ENCODE measurements at places on chromosomes 13 and 19.

DNA sequence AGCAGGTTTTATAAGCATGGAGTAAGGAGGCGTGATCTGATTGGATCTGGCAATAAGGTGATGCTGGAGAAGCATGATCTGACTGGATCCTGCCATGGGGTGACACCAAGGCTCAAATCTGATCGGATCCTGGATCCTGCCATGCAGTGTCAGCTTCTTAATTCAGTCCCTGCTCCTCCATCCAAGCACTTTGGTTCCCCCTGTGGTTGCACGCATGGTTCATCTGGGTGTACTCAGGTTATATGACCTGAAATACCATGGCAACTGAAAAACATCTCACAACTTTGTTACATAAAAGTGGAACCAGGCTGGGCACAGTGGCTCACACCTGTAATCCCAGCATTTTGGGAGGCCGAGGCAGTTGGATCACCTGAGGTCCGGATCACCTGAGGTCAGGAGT is 17.6 kb upstream of the KLK4 start:
- no peak for DNase-seq

DNA sequence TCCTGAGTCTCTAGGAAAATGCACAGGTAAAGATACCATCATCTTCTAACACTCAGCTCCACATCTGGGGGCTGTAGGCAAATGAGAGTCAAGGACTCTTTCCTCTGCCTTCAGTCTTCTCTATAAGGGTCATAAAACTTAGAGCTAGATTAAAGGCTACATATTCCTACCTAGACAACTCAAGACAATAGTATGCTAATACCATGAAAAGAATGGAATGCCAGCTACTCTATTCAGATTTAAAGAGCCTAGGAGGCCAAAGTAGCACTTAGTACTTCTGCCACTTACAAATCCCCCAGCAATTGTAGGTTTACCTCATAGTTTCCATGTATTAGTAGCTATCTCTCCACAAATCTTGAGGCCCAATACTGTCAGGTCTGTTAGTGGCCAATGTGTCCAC is 453.0 kb downstream of the SLITRK5 start:
- no peak for DNase-seq

DNA sequence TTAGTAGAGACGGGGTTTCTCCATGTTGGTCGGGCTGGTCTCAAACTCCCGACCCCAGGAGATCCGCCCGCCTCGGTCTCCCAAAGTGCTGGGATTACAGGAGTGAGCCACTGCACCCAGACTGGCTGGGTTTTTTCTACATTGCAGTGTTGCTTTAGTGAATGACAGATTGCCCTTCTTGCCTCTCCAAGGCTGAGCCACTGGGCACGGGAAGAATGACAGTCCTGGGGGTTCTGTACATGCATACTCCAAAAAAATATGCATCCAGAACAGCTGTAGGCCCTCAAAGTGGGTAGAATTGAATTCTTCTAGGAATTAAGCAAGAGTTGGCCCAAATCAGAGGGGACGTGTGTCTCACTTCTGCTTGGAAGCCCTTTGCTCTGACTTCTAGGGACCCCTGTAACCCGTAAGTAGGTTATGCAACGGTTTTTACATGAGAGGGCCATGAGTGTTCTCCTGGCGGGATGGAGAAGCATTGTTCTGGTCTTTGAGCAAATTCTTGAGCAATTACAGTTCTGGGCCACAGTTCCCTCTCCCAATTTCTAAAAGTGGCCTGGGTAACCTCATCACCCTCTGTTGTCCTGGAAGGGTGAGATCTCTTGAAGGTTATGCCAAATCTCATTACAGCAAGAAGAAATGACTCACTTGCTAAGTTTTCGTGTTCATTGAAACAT is 3.6 kb downstream of the ACTN4 start:
- peak; percentile 97 for DNase-seq

DNA sequence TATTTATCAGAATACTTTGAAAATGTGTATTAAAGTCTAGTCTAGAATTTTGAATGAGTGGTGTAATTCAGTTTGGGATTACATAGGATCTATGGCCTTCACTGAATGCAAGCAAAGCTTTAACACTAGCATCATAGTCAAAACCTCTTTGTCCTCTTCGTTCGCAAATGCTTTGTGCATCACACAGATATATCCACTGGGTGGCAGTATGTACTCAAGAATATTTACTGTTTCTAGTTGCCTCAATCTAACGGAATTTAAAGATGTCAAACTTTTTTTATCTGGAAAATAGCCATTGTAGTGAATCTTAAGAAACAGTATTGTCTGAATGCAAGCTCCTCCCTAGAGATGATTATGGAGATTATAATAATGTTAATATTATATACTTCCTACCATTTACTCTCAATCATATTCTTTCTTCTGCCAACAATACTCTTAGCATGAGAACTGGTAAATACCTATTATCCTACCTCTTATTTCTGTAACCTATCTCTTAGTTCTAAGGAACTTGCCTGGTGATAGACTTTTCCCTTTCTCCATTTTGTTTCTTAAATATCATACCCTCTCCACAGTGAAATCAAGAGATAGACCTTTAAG is 25.8 kb downstream of the LACC1 start:
- DNase-seq = peak; percentile 18

DNA sequence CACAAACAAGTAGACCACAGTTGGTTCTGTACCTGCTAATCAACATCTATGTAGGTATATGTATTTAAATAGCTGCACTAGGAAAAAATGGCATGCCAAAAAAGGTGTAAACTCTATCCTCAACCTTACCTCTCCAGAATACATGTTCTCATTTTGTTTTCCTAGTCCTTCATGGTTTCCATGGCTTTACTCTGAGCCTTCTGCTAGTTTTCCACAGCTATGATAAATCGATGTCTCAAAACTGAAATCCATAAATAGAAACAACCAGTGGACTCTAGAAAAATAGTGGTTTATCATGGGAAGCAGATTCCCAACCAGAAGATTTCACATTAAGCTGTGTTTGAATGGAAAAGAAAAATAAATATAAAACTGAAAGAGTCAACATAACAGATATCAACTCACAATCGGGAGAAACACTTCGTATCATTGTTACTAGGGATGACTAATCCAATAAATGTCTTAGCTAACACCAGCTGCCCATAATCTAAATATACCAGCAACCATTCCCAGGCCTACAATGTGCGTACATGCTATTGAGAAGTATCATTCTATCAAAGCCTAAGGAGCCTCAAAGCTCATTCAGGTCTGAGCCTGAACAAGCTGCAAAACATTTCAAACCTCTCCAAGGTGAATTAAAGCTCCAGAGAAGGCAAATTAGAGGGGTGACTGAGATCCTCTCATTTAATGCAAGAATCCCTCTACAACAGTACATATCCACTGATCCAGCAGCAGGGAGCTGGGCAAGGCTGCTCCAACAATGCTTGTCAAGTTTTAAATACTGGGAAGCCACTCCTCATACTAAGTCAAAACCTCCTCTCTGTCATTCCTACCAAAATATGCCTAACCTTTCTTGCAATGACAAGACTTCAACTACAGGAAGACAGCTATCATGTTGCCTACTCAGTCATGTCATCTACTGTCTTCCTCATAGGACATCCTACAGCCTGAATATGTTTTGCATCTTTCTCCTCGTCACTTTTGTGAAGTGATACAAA is 90.2 kb downstream of the KCTD12 start:
- no peak for DNase-seq

- DNase-seq = no peak
These were observed 17.5 kb downstream of the KLF2 start for GRCh38 chr19:16342002-16342715.

DNA sequence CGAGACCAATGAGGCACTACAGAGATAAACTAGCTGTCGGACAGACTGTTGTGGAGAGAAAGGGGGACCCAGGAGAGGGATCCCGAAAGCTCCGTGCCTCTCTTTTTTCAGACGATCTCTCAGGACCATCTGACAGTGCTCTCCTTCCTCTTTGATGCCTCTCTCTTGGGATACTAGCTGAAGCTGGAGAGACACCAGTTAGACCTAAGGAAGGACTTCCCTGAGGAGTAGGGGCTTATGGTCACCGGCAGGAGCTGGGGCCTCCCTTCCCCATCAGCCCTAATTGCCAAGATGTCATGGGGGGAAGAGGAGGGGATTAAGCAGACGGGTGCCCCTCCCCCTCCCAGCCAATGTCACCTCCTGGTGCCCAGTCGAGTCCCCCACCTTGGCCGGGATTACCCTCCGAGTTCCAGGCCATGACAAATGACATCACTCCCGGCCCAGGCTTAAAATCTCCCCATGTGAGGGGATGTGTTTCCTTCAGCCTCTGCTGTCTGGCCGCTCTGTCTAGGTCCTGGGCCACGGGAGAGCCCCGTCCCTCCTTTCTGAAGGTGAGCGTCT is at the start of gene CRX:
TSS of gene CRX (plus strand) at position 478 of the 561 bp plus-strand sequence. CDS start 12,507 bp downstream, outside the sequence.
- DNase-seq = no peak

All from HS-5 (cell line).